ENCODE measurements at places on chromosomes 2 and 18.
A peak's percentile ranks its signal among the peaks of the same experiment; 100 is the strongest.

DNA sequence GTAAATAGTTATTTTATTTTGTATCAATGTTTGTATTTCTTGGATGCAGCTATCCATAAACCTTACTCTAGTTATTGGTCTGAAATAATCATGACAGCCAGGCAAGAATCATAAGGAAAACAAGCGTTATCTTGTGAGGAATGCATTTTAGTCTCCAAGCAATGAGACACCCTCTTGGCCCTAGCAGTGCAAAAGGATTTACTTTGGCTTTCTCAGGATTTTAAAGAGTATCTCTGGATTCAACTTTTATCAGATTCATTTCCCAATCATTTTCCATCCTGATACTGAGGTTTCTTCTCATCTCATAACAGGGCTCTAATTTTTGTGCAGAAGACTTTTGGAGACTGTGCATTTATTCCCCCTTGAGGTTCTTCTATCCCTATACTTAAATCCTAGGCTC is 480.8 kb downstream of the TMX3 start:
- no peak for DNase-seq

DNA sequence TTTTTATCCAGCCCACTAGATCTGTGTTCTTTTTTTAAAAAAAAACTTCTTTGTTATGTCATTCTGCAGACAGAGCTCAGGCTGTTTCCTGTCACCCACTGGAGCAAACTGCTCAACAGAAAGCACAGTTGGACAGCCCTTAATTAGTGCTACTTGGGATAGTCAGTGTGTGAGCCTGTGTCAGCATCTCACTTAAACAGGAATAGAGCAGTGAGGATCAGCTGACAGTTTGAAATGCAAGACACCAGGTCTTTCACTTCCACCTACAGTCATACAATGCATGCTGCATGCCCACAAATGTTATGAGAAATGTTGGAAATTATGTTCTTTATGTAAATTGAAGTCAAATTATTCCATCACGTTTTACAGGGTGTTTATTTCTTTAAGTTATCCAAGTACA is 174.9 kb downstream of the NR4A2 start:
- DNase-seq = no peak

- no peak for DNase-seq
These were observed 151.8 kb downstream of the SLC4A10 start for GRCh38 chr2:161775971-161776370.

GRCh38 chr18:9947248-9947647 is 33.4 kb downstream of the VAPA start:
- DNase-seq = no peak

DNA sequence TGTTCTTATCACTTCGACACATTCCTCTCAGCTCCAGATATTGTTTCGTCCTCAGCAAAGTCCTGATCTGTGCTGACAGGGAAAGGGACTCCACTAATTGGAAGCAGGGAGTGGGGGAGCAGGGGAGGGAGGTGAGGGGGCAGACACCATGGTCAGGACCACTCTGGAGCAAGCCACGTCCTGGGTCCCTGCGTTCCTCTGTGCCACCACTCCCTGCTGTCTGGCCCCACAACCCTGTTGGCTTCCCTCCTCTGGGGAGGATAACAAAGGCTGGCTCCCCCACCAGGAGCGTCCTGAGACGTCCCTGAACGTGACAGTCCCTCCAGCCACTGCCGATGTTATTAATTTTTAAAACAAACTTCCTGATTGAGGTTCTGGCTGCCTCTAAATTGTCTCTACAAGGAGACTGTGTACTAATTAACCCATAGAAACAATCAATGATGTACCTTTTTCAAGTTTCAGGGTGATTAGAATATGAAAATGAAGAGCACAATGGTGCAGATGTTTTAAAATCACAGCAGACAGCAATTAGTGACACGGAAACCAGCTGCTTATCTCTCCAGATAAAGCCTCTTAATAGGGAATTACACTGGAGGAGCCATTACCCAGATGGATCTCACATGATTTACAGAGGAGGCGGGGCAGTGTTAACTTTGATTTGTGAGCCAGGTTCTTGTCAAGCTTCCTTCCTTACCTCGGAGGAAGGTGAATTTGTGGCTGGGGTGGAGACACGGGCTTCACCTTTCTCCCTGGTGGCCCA is 257.5 kb downstream of the SETBP1 start:
- peak; percentile 49 for DNase-seq

- DNase-seq = no peak
These were observed 341.0 kb downstream of the EIPR1 start for GRCh38 chr2:3036432-3037125.

GRCh38 chr2:229719926-229720647 is 5.7 kb upstream of the DNER start:
- DNase-seq = no peak

GRCh38 chr2:38113051-38113450 is 37.1 kb upstream of the CYP1B1 start:
- no peak for DNase-seq

GRCh38 chr18:36186461-36187192 is 670 bp upstream of the MOCOS start:
- DNase-seq = peak; percentile 71

DNA sequence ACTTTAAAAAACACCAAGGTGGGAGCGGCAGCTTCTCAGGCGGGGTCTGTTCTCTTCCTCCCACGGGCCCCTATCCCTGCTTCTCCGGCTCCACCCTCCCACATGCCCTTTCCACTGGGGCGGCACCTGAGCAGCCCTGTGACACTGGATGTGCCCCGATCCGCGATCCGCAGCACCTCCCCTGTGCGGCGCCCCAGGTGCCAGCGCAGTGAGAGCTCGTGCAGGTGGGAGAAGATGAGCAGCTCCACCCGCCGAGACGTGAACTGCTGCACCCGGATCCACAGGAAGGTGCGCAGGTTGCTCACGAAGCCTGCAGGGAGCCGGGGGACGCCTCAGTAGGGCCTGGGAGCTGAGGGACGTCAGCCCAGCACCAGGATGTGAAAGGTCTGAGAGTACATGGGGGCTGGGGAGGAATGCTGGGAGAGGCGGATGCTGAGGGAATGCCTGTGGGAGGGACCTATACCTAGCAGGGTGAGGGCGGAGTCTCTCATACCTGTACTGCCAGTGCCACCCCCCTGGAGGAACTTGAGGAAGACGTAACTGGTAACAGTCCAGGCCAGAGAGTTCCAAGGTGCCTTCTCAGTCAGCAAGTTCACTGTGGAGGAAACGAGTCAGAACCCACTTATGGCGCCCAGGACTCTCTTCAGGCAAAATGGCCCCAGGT is 2.8 kb downstream of the ABCB6 start:
- DNase-seq = no peak

GRCh38 chr2:236700703-236701102 is 131.1 kb downstream of the ACKR3 start:
- DNase-seq = no peak

DNA sequence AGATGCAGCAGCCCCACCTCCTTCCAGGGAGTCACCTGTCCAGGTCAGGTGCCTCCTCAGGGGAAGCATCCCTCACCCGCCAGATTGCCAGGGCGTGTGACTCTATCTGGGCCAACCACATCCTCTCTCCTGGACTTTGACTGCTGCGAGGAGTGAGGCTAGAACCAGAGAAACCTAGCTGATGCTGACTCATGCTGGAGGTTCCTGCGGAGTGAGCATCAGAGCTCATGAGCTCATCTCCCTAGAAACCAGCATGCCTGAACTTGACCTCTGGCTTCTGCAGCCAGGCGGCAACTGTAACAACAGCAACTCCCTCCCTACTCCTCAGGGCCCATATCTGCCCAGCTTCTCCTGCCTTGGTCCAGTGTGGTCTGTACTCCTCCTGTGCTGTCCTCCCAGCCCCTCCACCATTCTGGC is 28.3 kb upstream of the NT5DC4 start:
- peak; percentile 80 for DNase-seq

DNA sequence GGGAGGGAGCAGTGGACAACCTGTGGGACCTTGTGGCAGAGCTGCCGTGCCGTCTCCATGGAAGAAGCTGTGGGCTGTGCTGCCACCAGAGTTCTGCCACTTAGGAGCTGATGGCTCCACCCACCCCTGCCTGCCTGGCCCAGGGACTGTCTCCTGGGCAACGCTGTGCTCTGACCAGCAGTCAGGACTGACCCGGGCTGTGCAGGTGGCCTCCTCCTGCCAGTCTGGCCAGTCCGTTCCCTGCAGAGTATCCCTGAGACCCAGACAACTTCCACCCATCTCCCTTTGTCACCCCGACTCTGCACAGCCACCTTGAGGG is 12.8 kb downstream of the ASIC4 start:
- no peak for DNase-seq

DNA sequence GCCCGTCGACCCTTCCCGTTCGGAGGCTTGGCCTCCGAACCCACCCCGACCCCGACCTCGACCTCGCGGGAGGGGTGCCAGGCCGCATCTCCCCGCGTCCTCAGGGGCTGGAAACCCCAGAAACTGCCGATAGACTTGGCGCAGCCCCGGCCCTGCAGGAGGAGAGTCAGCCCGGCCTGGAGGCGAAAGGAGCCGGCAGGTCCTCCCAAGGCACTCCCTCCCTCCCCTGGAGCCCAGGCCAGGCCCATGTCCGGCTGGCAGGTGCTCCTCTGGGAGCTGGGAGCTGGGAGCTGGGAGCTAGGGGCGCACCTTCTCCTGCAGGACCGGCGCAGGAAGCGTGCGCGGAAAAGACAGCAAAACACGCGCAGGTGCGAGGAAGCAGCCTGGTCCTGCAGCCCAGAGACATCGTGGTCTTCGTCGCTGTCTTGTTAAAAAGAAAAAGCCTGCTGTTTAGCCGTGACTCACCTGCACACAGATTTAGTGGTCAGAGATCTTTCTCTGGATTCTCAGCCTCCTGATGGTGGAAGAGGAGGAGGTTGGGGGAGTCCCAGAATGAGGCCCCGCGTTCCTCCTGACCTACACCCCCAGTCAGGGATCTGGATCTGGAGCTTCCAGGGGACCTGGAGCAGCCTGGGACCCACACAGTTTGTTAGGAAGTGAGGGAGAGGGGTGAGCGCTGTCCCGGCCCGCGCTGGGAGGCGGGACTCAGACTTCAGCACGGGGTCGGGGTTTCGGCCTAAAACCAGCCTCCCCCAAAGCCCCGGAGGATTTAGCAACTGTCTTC is 660 bp upstream of the MBP start:
- peak; percentile 55 for DNase-seq

DNA sequence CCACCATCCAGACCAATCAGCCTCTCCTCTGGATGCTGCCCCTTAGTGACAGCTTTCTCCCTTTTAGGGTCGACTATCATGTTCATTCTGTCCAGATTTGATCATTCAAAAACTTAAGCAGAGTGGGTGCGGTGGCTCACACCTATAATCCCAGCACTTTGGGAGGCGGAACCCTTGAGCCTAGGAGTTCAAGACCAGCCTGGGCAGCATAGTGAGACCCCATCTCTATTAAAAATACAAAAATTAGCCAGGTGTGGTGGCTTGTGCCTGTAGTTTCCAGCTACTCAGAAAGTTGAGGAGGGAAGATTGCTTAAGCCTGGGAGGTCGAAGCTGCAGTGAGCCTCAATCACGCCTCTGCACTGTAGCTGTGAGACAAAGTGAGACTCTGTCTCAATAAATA is 68.3 kb upstream of the ZCCHC2 start:
- no peak for DNase-seq

DNA sequence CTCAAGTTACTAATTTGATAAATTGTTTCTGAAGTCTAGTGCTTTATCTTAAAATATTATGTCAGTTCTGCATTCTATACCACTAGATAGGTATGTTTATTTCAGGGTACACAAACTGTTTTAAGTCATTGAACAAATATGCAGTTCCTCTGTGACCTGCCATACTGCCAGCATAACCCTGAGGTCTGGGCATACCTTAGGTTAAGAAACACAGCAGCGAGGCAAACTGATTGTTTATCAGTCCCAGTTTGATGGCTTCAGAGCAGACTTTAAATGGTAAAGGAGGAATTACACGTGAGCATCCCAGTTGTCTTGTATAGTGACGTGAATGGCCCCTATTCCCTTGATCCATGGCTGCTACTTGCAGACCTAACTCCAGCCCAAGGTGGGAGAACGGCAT is 186.4 kb upstream of the LRRTM1 start:
- DNase-seq = no peak

DNA sequence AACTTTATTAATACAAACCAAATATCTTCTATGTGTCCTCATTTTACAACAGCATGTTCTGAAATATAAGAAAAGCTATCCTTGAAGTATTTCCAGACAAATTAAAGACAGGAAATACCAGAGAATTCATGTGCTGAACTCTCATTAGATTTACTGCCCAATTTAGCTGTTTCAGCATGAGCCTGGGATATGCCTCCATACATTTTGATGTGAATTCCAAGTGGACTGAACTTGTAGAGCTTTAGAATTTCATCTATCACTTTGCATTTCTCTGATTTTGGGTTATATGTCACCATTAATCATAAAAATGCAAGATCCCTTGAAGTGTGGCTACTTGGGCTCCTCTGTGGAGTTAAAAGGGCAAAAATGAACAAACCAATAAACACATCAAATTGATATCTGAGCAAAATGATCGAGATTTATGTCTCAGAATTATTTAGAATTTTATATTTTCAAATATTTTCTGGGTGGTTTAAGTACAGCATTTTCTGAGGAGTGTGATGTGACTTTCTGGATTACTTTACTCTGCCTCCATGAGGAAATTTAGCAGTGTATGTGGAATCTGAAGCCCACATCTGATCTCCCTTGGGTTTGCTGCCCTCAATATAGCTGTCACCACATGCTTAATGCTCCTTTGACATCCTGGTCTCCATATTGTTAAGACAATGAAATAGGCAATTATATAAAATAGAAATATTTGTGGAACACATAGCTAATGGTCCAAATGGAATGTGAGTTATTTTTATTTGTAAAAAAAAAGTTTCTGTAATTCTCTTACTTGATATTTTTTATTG is 206.6 kb upstream of the RBMS1 start:
- no peak for DNase-seq

- no peak for DNase-seq
These were observed 773.9 kb upstream of the FANCL start for GRCh38 chr2:59015027-59015426.

DNA sequence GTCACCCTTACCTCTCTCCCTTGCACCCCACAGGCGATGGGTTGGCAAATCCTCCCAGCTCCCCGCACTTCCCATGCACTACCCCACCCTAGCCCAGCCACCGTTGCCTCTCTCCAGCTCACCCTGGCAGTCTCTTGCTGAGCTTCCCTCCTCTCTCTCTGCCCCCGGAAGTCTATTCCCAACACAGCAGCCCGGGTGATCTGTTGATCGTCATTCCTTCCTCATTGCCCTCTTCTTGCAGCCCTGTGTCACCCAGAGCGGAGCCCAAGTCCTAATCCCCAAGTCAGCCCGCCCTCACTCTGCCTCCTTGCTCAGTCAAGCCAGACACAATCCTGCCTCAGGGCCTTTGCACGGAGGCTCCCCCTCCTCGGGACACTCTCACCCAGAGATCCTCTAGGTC is 55.2 kb downstream of the CIB4 start:
- DNase-seq = no peak

DNA sequence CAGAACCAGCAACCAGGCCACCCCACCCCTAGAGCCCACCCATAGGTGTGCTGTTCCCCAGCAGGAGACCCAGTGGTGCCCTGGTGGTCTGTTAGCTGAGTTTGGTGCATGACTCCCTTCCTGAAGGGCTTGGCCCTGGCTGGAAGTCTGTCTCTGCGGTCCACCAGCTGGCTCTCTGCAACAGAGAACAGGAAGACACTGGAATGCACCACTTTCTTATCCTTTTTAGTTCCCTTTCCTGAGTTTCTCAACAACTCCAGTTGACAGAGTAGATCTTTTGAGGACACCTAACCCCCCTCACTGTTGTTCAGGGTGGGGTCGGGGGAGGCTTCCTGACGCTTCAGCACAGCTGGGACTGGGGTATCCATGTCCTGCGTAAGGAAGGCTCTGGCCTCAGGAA is 11.9 kb upstream of the RPL37A start:
- DNase-seq = no peak

GRCh38 chr2:195592105-195592504 is 64.9 kb upstream of the SLC39A10 start:
- DNase-seq = no peak
